ENCODE measurements at places on chromosomes 6 and 20. TPM values are rescaled to one million over a fixed set of nuclear protein-coding genes. Genes with fewer than 3 reads are reported as not detected.

SAMD5 gene
- 0.09 TPM for total RNA-seq

ACAT2 gene
- total RNA-seq = 66.2 TPM

PRR18 gene
- not detected for total RNA-seq

TNFRSF21 gene
- total RNA-seq = 17.7 TPM

FAM83C gene
- not detected for total RNA-seq

ADGRF5 gene
- total RNA-seq = 15.9 TPM

MYCT1 gene
- total RNA-seq = 2.6 TPM

ZBP1 gene
- not detected for total RNA-seq

DUSP15 gene
- total RNA-seq = 9.9 TPM

SPATA25 gene
- total RNA-seq = 2.1 TPM

NTSR1 gene
- total RNA-seq = 8.0 TPM

BPIFB1 gene
- total RNA-seq = not detected

SPTLC3 gene
- total RNA-seq = 6.8 TPM

DSP gene
- 4.3 TPM for total RNA-seq

GFOD1 gene
- 3.0 TPM for total RNA-seq

KHDRBS2 gene
- not detected for total RNA-seq

AVP gene
- not detected for total RNA-seq

EPPIN gene
- not detected for total RNA-seq

NFKBIL1 gene
- total RNA-seq = 48.7 TPM

CTSZ gene
- total RNA-seq = 51.0 TPM

CALHM5 gene
- 6.8 TPM for total RNA-seq

EPB41L1 gene
- total RNA-seq = 13.5 TPM

MYBL2 gene
- 1.6 TPM for total RNA-seq

HRH3 gene
- not detected for total RNA-seq

COX7A2 gene
- 197 TPM for total RNA-seq

PCSK2 gene
- total RNA-seq = not detected

MAFB gene
- 42.8 TPM for total RNA-seq

GPR6 gene
- not detected for total RNA-seq

PRSS16 gene
- not detected for total RNA-seq

GLP1R gene
- not detected for total RNA-seq

AKAP12 gene
- total RNA-seq = 196 TPM

RNF182 gene
- total RNA-seq = 2.9 TPM

EIF6 gene
- 120 TPM for total RNA-seq

CYP21A2 gene
- 1.3 TPM for total RNA-seq

BIRC7 gene
- total RNA-seq = 0.25 TPM

CITED2 gene
- total RNA-seq = 44.6 TPM

TFAP2A gene
- not detected for total RNA-seq

LPIN3 gene
- 3.4 TPM for total RNA-seq

ID4 gene
- 18.0 TPM for total RNA-seq

LZTS3 gene
- 3.6 TPM for total RNA-seq

OR2B6 gene
- not detected for total RNA-seq

C20orf141 gene
- total RNA-seq = not detected

GCNT2 gene
- total RNA-seq = not detected

PPP1R16B gene
- total RNA-seq = 0.33 TPM

ETV7 gene
- 0.09 TPM for total RNA-seq

IBTK gene
- total RNA-seq = 69.3 TPM

ADGB gene
- total RNA-seq = not detected

Measured in fibroblast of the aortic adventitia (primary cell).